ENCODE measurements at places on chromosomes 1 and 21.

- no peak for DNase-seq
Measured at GRCh38 chr1:61612602-61613001, 112.3 kb downstream of the TM2D1 start.

GRCh38 chr1:151003180-151003579, 3.5 kb downstream of the MINDY1 start:
- DNase-seq: no peak

- DNase-seq: no peak
Measured at GRCh38 chr1:9183898-9184297, 50.7 kb upstream of the H6PD start.

- DNase-seq: no peak
Measured at GRCh38 chr1:20031836-20032235, 38.2 kb upstream of the PLA2G5 start.

DNA sequence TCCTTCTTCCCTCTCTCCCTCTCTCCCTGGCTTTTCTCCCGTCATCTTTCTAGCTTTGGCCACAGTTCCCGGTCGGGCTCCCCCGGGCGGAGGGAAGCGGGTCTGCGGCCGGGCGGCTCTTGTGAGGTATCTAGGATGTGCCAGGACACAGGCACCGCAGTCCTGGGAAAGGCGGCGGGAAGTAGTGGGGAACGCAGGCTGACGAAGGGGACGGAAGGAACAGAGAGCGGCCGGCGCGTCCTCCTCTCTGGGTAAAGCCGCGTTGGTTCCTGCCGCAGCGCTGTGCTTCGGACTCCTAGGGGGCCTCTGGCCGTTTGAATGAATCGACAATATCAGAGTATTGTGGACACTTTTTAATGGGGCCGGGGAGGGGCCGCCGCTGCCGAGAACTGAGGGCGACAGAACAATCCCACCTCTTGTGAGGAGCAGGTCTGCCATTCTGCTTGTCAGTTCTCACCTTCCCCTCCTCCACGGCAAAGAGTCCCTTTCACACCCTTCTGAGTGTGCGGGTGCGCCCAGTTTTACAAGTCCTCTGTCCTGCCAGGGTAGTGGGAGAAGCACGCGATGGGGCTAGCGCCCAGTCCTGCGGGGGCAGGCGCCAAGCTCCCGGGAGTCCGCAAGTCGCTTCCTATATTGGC, 1.2 kb upstream of the LHX9 start:
- no peak for DNase-seq

DNA sequence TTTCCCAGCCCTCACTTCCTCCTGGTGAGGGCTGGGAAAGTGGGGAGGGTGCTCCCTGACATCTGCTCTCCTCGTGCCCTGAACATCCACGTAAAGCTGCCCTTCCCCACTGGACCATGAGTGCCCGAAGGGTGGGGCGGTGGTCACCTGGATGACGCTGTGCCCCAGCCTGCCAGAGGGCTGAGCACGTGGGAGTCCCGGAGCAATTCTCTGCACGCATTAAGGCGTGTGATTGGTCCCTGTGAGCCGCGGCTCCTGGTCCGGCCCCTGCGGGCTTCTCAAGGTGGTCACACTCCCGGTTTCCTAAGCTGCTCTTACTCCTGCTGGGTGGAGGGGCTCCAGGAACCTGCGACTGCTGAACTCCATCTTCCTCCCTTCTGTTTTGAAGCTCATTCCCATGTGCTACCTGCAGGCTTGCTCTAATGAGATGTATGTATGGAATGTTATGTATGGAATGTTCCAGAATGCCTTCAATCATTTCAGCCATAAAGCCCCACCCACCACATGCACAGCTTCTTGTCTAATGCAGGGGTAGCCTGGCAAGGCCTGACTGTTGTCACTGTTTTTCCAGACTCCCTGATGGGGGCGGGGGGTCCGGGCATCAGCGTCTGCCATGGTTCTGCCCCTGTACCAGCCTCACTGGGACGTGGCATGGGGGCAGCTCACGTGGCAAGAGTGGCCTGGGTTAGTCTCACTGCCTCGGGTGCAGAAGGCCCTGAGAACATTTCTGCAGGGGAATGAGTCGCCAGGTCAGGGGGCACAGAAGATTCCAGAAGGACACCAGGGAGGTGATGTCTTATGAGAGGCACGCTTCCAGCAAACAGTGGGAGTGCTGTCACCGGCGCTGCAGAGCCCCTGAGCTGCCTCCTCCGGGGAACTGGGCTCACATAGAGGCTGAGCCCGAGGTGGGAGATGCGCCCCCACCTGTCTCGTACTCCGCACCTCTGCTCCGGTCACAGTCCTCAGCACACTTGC, 19.4 kb downstream of the KRTAP10-1 start:
- no peak for DNase-seq

- no peak for DNase-seq
Measured at GRCh38 chr1:169689395-169689794, 22.0 kb downstream of the SELL start.

DNA sequence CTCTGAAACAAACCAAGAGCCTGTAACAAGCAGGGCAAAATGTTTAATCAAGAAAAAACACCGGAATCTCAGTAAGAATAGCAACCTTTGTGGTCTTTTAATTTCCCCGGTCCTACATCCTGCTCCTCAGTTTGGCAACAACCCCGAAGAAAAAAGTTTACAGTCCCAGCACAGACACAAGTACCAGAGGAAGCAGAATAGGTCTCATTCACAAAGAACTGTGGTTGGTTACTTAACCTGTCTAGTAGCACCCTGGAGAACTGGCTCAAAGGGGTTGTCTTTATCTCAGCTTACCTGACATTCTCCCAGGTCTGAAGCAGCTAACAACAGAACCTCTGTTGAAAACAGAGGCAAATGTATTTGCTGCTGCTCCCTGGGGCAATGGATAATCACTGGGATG, 399.3 kb downstream of the AJAP1 start:
- no peak for DNase-seq

DNA sequence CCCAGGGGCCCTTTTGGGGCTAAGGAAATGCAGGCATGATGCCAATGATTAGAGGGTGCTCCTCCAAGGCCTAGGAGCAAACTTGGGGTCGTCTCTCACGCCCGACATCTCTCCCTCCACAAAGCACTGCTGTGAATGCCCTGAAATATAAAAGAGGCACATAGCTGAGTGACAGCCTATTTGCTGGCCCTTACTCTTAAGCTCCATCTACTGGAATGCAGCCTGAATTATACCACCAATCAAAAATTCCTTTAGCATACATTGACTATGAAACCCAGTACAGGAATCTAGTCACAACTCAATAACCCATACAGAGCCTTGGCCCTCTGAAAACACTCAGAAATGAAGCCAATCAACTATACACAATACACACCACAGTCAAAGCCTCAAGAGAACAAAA, 105.5 kb downstream of the LRIG2 start:
- DNase-seq: no peak

- no peak for DNase-seq
Measured at GRCh38 chr1:41664861-41665640, 180.6 kb upstream of the EDN2 start.

DNA sequence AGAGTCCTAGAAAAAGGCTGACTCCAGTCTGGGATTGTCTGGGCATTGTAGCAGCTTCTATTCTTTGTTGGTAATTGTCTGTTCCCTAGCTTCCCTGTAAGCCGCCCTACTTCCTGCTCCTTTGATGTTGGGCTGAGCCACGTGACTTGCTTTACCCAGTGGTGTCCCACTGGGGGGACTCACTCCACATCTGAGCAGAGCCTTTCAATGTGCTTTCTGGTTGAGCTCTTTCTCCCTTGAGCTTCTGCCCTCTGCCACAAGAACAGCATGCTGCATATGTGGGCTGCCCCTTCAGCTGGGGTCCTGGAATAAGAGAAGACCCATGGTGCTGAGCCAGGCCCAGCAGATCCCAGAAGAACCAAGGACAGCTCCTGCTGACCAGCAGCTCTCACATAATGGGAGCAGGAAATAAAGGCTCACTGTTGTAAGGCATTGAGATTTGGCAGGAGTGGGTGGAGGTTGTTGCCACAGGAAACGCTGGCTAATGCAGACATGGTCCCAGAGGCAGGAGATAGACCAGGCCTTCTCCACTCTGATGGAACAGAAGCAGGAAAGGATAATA, 276.3 kb upstream of the GJB5 start:
- DNase-seq: no peak

DNA sequence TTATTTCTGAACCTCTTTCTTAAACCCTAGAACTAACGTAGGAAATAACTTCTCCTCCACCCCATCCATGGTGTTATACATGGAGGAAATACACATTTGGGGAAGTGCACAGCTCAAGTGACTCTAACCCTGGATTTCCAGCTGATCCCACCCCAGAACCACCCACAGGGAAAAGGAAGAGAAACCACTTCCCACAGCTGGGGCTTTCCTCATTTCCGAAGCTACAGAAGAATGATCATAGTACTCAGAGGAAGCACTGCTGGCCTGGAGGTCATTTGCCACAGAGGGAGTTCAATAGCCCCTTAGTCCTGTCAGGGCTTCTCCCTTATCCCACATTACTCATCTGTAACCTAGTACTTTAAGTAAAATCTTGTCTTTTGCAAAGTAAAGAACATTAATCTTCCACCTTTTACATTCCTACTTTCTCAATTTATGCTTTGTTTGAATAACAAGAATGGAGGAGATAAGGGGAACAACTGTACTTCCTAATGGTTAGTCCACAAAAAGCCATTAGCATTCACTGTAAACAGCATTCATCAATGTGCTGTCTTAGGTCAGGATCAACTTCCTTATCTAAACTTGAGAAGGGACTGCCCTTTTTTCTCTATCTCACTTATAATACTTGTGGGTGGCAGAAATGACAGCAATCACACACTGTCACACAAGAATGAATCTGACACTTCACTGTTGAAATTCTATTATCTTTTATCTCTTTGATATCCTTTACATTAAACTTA, 63.0 kb upstream of the RGS1 start:
- no peak for DNase-seq

DNA sequence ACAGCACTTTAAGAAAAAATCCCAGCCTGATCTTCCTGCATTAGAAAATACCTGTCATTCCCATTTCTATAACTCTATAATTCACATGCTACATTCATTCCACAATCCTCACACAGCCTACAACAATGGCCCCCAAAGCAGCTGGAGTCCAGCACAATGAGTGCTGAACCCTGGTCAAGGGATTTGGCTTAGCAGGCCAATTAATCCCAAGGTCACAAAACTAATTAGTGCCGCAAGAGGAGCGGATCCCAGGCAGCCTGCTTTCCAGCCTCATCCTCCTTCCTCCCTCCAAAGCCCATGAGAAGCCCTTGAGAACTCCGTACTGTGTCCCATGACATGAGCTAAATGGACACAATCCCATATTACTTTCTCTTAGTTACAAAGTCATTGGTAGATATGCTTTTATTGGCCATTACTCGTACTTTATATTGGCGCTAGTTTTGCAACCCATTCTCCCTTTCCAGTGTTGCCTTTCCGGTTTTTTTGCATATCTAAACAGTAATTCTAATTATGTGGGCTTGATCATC, 94.8 kb downstream of the DAB1 start:
- DNase-seq: no peak

DNA sequence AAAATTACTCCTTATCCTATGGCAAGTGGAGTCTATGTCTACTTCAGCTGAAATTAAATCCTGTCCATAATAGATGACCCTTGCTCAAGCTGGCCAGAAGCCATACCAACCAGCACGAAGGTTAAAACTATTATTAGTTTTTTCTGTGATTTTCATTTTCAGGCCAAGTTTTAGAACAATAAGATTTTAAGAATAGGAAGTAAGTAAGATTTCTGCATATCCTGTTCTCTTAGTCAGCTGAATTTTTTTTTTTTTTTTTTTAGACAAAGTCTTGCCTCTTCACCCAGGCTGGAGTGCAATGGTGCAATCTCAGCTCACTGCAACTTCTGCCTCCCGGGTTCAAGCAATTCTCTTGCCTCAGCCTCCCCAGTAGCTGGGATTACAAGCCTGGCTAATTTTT, 6.1 kb upstream of the RBP7 start:
- DNase-seq: no peak

GRCh38 chr1:230067871-230068620, 1.0 kb downstream of the GALNT2 start:
- no peak for DNase-seq

DNA sequence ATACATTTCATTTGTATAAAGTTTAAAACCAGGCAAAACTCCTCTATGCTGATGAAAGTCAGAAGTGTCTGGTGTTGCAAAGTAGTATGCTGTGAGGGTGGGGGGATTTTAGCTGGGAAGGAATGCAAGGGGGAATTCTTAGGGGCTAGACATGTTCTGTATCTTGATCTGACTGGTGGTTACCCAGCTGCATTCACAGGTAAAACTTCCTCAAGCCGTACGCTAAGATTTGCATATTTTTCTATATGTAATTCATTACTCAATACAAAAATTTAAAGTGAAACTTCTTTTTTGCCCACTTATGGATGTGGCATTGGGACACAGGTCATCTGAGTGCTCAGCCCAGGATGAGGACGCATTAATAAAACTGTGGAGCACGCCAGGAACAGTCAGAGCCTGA, 323.3 kb downstream of the PAPPA2 start:
- DNase-seq: no peak
